Caudate nucleus (tissue), 63 donors: ENCODE measurements at places on chromosomes 6 and 20.

DNA sequence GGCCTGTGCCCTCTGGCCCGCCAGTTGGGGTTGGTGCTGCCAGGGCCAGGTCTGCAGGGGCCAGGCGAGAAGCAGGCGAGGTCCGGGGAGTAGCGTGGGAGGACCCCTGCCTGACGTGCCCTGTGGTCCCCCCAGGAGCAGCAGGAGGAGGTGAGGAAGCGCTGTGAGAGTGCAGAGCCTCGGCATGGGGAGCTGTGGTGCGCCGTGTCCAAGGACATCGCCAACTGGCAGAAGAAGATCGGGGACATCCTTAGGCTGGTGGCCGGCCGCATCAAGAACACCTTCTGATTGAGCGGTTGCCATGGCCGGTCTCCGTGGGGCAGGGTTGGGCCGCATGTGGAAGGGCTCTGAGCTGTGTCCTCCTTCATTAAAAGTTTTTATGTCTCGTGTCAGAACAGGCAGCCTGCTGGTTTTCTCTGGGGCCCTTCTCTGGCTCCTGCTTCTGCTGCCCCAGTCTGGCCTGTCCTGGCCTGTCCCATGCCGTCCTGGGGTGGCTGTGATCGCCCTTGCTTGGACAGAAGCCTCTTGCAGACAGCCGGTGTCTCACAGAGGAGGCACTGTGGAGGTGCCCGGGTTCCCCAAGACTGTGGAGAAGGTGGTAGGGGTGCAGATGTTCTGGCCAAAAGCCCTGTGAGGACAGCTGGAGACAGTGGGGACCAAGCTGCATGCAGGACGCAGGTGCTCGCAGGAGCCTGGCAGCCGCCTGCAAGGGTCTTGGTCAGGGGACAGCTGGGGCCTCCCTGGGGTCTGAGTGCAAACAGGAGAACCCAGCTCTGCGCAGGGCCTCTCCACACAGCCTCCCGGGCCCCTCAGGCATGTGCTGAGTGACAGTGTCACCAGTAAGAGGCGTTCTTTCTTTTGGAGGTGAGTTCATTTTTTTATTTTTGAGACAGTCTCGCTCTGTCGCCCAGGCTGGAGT lies 3.0 kb upstream of the C20orf204 start:
- DNase-seq, result no peak

- DNase-seq, result no peak
Observed at GRCh38 chr6:33277663-33278391, 904 bp downstream of the B3GALT4 start.

GRCh38 chr6:110944681-110945151 lies 13.8 kb upstream of the GTF3C6 start:
- DNase-seq, result no peak

GRCh38 chr6:16764188-16764950 lies 3.1 kb upstream of the ATXN1 start:
- DNase-seq, result no peak

DNA sequence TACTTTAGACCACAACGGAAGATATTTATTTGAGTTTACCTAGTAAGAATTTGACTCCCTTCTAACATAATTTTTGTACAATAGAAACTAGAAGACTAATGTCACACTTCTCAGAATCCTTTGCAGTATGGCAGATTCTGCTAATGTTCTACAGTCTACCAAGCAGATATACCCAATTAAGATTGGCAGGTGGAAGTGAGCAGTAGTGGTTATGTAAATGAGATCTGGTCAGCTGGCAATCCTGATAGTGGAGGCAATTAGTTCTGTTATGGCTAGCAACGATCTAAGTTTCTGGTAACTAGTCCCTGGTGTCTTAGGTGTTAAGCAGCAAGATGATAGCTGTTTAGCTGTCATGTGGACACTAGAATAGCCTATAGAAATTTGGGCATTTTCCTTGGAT lies 101.0 kb downstream of the CENPW start:
- no peak for DNase-seq

DNA sequence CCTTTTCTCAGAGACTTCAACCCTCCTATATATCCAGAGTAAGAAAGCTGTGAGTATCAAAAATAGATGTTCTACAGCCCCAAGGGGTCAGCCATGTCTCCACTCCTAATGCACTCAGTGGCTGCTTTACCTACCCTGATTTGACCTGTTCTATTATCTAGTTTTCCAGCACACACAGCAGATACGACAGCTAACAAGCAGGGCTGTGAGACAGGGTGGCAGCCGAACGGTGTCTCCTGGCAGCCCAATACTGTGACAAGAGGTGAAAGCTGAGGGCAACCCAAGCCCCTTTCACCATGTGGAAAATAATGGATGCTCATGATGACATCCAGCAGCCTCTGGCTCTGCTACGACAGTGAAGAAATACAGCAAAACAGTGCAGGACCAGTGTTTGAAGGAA lies 67.9 kb downstream of the KIF13A start:
- DNase-seq, result no peak

DNA sequence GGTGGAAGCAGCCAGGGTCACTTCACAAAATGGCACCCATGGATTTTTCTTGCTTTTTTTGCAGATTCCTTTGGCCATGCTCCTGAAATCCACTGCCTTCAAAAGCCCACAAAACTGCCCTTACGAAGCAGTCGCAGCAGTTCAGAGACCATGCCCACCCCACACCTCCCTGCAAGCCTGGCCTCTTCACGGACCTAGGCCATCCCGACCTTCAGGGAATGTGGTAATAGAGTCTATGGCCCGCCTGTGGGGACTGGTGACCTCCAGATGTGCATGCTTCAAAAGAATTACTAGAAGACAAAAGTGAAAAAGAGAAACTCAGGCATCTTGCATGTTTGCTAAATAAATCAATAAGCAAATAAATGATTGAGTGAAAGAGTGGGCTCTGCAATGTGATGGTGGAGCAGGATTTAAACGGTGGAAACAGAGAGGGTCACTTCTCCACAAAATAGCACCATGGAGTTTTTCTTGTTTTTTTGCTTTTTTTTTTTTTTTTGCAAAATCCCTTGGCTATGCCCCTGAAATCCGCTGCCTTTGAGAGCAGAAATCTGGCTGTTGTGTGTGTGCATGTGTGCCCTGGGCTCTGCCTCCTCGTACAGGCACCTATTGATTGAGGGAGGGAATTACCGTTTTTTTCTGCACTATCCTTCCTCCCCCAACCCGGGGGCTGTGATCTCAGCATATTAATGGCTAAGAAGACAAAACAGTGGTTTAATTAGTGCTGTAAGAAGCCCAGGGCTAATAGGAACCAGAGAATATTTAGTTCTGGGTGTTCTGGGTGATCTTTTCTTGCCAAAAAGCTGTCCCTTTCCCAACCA lies 107.4 kb downstream of the PXDC1 start:
- DNase-seq, result no peak

DNA sequence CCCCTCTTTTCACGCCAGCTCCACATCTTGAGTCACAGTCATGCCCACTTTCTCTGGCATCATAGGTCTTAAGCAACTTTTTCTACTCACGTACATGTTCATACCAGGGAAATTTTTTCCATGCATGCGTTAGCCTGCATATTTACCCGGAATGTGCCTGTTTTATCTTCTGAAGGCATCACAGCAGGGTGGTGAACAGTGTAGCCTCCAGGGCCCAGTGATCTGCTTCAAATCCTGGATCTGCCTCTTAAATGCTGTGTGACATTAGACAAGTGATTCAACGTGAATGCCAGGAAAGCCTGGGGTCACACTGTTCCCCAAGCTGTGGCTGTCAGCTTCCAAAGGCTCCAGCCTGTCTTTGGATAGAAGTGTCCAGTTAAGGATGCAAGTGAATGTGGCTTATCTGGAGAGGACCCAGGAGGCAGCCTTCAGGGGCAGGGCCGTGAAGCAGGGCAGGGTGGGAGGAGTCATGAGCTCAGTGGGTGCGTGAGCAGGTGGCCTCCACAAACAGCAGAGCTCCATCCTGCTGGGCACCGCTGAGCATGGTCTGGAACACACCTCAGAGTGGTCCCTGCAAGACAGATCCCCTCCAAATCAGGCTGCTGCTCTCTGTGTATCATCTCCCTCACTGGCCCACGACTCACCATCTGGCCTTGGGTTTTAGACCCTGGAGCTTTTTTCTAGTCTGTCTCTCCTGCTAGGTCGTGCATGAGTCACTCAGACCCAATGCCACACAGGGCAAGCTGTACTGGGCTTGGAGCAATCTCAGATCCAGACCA lies 30.4 kb upstream of the CD93 start:
- no peak for DNase-seq

GRCh38 chr6:56946368-56946767 lies 8.5 kb upstream of the BEND6 start:
- no peak for DNase-seq

- no peak for DNase-seq
Observed at GRCh38 chr6:163311830-163312229, 102.7 kb upstream of the QKI start.

DNA sequence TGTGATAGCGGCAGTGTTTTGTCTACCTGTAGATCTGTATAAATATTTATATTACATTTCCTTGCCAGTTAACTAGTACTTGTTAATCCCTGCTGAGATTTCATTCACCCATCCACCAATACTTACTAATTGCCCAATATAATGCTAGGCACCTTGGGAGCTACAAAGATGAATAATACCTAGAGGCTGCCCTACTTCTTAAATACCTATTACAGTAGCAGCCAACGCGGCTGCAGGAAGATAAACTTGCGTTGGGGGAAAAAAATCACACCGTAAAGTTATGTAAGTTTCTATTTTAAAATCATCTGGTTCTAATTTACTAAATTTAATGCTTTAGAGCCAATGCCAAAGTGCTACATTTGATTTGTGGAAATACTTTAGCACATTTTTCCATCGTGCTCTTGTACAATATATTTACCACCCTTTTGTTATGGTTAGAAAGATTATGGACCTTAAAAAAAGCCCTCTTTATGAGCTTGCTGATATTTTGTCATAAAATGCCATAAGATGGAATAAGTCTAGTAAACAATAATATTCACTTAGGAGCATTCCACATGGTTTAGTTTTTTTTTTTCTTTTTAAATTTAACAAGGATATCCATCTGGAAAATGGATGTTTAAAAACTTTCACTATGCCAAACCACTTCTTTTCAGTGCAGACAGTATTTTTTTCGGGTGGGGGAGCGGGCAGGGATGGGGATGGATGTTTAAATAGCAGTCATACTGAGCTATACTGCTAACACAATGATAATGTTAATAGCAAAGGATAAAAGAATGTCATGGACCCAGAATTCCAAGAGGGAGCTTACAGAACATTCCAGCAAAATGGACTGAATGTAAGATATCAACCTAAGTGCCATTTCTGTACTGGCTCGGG lies 13.2 kb upstream of the NEDD9 start:
- no peak for DNase-seq

DNA sequence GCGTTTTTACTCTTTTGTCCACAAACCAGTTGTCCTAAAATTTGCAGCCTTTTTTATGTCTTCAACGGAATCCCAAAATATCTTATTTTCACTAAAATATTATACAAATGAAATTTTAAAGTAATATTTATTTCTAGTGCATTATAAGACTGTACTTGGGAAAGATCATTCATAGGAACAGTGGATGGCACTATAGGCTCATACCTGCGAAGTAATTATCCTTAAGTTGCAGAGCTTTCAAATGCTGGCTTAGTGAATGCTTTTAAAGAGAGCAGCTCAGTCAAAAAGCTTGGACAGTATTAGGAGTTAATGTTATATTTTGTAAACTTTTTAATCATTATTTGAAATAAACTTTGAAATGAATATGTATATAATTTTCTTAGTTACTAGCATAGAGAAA lies 254.9 kb downstream of the CDKAL1 start:
- DNase-seq, result no peak

DNA sequence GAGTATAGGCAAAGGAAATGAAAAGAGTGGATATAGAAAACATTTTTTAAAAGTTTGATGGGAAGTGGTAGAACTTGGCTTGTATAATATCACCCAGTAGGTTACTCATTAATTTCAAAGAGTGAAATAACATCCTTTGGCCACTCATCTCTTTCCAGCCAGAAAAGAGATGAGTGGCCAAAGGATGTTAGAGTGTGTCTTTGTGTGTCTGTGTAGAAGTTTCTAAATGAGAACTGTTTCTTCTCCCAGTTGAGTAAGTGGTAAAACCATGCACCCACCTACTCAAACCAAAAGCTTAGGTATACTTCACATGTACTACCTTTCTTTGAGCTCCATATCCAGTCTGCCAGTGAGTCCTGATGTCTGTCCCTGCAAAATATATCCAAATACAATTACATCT lies 47.7 kb upstream of the TMEM244 start:
- no peak for DNase-seq

GRCh38 chr6:153090241-153090930 lies 40.7 kb downstream of the RGS17 start:
- DNase-seq, result no peak

DNA sequence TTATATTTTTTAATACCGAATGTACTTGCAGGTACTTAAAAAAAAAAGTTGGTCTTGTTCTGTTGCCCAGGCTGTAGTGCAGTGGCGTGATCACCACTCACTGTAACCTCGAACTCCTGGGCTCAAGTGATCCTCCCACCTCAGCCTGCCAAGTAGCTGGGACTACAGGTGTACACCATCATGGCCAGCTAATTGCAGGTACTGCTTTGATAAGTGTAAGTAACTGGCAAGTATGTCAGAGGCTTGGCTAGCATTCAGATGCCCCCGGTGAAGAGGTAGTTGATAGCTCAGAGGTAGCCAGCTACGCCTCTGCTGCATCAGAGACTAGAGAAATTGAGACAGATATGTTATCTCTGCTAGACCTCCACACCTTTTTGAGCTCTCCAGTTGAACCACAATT lies 40.5 kb downstream of the BTBD9 start:
- no peak for DNase-seq

DNA sequence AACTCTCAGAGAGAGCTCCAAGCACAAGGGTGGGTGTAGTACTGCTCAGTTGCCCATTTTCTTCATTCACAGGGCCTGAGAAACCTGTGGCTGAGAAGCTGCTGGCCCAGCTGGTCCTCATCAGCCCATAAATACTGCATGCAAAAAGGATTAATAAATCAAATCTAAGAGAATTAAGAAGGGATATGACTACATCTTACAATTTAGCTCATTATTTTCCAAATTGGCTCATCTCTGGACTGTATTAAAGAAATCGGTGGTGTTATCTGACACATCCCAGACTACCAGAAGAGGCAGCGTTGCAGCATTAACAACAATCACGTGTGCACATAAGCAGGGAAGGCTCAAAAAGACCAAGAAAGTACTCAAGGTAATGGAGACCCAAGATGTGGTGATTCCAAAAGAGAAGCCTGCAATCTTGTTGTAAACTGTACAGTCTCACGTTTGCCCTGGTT lies 90.7 kb downstream of the CD24 start:
- DNase-seq, result no peak

DNA sequence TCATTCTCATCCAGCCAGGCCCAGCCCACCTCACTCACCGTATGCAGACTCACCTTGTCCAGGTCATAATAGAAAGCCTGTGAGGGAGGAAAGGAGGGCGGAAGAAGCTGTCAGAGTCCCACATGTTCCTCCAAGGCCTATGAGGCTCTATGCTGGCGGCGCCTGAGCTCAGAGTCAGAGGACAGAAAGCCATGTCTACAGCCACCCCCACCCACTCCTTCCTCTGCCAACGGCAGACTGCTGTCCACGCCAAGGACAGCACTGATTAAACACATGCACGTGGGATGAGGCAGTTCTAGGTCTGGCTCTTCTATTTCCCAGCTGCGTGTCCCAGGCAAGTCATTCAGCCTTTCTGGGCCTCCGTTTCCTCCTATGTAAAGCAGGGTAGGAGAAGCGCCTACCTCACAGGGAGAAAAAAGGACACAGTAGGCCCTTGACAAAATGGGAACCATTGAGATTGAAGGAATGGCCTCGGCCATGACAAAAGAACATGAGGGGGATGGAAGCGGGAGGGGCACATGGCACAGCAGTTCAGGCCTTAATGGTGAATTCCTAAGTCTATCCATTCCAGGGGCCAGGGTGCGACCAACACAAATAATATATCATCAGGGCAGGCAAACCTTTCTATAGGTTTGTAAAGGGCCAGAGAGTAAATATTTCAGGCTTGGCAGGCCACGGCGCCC lies 80.1 kb downstream of the RIPOR3 start:
- no peak for DNase-seq
